ENCODE measurements at places on chromosomes 1 and 21. TPM values are rescaled to one million over a fixed set of nuclear protein-coding genes. Genes with fewer than 3 reads are reported as not detected.

C1orf74 gene
- 3.0 TPM for total RNA-seq

ZNF648 gene
- total RNA-seq, result not detected

- DNase-seq, result no peak
Measured at GRCh38 chr1:204449678-204450280, 38.2 kb upstream of the PPP1R15B start.

GRCh38 chr1:55584526-55585401 lies 369.6 kb upstream of the USP24 start:
- DNase-seq, result peak; percentile 16

- no peak for DNase-seq
Measured at GRCh38 chr1:34398916-34399275, 222.2 kb downstream of the C1orf94 start.

DNA sequence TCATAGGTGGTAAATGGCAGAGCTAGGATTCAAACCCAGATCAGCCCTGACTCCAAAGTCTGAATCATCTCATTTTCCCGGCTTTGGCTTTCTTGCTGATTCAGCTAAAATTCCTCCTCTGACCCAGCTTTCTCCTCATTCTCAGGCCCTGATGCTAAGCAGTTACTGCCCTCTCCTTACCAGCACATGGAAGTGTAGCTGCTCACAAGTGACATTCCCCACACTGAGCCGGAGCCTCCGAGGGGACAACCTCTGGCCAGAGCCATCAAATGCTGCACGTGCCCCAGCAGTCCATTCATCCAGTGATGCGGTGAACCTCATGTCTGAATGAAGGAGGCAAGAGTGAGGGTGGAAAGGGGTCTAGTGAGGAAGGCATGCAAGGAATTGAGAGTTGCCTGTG lies 11.1 kb downstream of the ITGA10 start:
- no peak for DNase-seq

GRCh38 chr1:41716188-41717130 lies 202.3 kb downstream of the HIVEP3 start:
- DNase-seq, result no peak

DNA sequence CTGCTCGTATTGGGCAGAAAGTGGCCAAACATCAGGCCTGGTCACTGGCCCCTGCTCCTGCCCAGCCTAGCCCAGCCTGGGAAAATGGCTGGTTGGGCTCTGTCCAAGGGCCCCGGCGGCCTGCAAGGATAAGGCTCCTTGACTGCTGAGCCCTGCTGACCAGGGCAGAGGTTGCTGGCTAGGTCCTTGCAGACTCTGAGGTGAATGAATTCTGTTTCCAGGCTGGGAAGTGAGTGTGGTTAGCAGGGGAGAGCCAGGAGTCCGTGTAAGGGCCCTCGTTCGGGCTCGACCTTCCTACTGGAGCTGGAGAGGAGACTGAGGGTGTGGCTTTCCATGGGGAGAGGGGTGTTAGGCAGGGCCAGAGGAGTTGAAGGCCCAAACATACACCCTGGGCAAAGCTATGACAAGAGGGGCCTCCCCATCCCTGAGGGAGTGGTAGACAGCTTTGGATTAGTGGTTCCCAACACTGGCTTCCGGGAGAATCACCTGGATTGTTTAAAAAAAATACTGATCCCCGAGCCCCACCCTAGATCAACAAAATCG lies 20.6 kb downstream of the CSF1 start:
- peak; percentile 92 for DNase-seq

Measured in fibroblast of villous mesenchyme (primary cell).